ENCODE measurements at places on chromosomes 5 and 9.

GRCh38 chr9:135919318-135919890, 12.1 kb upstream of the CAMSAP1 start:
- DNase-seq = no peak

DNA sequence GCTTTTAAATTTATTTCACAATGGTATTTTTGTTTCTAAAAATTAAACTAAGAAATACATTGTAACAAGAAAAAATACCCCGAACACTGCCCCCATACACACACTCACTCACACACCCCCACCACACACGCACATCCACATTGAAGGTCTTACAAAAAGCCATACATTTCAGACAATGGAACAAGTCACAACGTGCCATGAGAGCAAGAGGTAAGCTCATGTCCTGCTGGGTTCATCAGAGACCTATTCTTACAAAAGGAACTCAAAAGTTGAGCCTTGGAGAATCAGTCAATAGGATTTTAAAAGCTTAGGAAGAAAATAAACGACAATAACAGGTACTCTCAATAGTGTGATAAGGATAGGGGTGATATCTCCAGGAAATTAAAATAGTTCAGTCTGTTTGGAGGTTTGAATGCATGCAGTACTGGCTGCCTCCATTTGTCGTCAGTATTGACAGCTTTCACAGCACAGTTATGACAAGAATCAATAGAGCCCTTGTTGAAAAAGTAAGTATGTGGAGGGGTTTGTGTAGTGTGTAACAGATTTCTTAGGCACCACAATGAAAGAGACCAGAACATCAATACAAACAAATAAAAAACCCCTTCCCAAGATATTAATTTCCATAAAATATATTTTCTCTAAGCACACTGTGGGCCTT, 1826.2 kb upstream of the CDH6 start:
- DNase-seq = no peak

DNA sequence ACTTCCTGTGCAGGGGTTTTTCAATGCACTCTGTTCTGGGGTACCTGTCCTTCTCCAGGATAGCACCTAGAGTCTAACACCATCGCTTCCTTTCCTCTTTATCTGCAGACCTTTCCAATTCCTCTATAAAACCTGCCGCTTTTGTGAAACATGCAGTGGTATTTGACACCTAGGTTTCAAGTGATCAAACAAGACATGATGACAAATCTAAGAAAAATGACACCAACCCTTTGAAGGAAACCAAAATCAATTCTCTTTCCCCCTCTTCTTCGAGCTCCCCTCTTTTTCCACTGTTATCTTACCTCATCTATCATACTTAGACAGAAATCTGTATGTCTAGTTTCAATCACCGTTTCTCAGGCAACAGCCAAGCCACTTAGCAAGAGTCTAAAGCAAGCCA, 25.6 kb upstream of the RANBP17 start:
- no peak for DNase-seq

- DNase-seq = no peak
These were observed 69.8 kb upstream of the RNU6ATAC start for GRCh38 chr9:134234001-134234660.

GRCh38 chr5:141867139-141867538, 11.1 kb downstream of the PCDH1 start:
- no peak for DNase-seq

DNA sequence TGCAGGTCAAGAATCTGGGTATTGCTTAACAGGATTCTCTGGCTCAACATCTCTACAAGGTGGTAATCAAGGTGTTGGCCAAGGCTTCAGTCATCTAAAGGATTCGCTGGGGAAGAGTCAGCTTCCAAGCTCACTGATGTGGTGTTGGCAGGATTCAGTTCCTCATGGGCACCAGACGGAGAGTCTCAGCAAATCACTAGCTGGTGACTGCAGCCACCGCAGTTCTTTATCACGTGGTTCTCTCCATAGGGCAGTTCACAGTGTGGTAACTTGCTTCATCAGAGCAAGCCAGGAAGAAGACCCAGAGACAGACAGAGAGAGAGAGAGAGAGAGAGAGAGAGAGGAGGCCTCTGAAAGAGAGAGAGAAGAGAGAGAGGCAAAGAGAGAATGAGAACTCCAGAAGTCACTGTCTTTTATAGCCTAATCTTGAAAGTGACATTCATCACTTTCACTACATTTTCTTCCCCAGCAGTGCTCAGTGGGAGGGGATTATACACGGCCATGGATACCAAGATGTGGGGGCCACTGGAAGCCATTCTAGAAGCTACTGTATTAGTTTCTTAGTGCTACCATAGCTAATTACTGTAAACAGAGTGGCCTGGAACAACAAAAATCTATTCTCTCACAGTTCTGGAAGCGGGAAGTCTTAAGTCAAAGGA, 109.2 kb upstream of the SMIM23 start:
- DNase-seq = no peak

GRCh38 chr9:13603921-13604320, 324.4 kb upstream of the MPDZ start:
- DNase-seq = no peak

- no peak for DNase-seq
These were observed 344.9 kb downstream of the ENC1 start for GRCh38 chr5:74295676-74296075.

DNA sequence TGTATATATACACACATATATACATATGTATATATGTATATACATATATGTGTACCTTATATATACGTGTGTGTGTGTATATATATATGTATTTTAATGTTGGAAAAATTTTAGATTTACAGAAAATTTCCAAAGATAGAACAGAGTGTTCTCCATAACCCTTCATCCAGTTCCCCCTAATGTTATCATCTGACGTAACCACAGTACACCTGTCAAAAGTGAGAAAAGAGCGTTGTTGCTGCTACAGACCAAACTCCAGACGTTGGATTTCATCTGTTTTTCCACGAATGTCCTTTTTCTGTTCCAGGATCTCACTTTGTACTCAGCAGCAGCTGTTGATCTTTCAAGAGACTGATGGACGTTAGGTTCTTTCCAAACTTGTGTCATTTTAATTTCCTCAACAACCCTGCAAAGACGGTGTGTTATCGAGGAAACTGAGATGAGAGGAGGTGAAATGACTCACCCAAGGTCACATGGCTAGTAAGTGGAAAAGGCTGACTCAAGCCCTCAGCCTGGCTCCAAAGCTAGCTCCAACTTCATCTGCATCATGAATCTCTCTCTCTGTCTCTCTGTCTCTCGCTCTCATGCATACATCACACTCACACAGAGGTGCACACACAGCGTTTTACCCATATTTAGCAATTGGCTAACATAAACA, 17.0 kb upstream of the NTNG2 start:
- no peak for DNase-seq

DNA sequence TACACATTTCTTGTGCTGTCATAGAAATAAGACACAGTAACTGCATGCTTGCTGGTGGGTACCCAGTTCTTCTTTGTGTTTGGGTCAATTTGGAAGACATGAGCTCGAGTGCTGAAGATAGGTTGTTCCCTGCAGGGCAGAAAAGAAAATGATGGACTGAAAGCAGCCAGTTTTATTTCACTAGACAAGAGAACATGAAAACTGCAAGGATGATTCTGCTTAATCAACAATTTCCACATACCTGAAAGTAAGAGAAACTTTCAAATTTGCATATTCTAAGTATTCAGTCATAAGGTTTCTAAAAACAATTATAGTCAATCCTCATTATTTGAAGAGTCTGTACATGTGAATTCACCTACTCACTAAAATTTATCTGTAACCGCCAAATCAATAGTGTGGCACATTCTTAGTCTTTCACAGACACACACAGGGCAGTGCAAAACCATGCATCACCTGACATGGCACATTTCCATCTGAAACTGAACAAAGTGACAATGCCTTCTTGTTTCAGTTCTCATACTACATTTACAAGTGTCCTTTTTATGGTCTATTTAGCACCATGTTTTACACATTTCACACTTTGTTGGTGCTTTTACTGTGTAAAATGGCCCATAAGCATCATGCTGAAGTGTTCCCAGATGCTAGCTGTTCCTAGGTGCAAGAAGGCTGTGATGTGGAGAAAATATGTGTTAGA, 56.9 kb downstream of the HOMER1 start:
- no peak for DNase-seq

DNA sequence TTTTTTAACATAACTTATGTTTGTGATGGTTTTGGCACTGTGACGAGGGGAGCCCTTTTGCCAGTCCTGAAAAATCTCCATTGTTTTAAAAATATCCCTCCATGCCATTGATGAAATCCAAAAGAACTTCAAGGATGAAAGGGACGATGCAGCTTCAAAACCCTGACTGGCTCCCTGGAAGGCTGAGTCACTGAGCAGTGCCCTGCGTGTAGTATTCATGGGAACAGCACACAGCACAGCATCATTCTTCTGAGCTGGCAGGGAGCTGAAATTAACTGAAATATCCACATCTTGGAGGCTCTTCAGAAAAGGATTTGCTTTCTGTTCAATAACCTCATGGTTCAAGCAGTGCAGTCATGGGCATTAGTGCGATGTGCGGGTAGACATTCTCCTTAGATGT, 29.7 kb downstream of the PDE4D start:
- DNase-seq = no peak

GRCh38 chr9:34630402-34631154, 1.7 kb upstream of the ARID3C start:
- no peak for DNase-seq

DNA sequence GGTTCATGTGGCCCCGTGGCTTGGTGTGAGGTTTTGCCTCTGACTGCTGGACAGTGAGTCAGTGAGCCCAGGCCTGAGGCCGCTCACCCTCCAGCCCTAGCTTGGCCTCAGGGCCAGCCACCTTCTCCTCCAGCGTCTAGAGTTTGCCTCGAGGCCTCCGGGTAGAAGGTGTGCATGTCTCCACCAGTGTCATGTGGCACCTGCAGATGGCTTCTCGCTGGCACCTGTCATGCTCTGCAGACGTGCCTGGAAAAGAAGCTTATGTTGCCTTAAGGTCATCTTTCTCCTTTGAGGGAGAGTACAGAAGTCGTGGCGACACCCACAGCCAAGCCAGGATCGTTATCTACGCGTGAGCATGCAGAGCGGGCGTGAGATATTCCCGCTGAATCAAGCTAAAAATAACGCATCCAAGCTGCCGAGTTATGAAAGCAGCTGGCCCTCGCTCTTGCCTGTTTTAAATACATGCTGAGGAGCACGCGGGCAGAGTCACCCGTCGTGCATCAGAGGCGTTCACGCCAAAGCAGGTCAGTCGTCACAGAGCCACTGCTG, 79.7 kb upstream of the FCN2 start:
- no peak for DNase-seq

- DNase-seq = no peak
These were observed 4.6 kb downstream of the CFAP90 start for GRCh38 chr5:7846327-7846726.

DNA sequence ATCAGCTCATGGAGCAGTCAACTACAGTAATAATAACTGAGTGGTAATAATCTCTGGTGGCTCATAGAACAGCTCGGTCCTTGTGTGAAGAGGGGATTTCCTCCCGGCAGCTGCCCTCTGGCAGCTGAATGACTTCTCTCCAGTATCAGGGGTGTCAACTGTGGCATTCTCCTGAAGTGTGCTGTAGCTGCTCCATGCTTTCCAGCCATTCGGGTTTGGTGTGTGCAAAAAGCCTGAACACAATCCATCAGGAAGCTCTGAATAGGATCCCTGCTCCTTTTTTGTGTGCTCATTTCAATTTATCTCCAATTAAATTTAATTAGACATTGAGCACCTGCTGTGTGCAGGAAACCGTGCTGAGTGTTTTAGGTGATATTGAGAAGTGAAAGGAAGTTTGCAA, 59.8 kb upstream of the BARX1 start:
- DNase-seq = no peak

DNA sequence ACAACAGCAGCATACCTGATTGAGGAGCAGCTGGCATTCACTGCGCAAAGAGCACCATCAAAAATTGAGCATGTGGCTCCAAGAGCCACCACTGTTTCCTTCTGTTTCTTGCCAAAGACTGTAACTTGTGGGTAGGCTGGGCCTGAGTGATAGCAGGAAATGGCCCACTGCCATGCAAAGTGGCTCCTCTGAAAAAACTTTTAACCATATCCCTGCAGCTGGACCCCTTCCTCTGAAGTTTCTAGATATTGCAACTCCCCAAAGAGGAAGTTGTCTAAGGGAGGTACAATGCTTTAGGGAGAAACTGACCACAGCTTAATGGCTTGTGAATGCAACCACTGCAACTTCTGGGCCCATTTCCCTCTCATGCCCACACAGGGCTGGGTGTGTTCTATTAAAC, 355.4 kb upstream of the PDE4D start:
- no peak for DNase-seq

GRCh38 chr9:106700676-106701075, 162.3 kb upstream of the ZNF462 start:
- no peak for DNase-seq

DNA sequence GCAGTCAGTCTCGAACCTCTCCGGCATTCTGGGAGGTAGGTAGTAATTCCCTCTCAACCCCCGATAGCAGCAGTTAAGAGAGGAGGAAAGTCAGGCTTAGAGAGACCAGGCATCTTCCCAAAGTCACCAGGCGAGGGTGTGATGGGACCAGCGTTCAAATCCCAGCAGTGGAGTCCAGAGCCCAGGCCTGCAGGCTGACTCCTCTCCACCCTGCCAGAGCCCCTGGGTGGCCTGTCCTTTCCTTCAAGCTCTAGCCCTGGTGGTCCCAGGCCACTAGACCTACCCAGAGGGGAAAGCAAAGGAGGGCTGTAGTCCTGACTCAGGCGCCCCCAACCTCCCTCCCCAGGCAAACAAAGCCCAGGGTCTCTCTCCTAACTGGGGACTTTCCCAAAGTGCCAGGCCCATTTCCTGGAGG, 4.2 kb upstream of the NR5A1 start:
- no peak for DNase-seq

DNA sequence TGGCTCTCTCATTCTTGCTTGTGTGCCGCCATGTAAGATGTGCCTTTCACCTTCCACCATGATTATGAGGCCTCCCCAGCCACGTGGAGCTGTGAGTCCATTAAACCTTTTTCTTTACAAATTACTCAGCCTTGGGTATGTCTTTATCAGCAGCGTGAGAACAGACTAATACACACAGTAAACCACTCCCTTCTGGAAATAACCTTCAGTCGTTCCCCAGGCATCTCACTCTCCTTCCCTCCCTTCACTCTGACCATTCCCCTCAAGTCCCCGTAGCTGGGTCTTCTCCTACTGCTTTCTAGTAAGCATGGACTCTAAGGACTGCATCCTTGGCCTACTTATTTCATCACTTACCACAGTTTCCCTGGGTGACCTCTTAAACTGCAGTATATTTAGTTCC, 493.9 kb downstream of the CCDC171 start:
- no peak for DNase-seq

DNA sequence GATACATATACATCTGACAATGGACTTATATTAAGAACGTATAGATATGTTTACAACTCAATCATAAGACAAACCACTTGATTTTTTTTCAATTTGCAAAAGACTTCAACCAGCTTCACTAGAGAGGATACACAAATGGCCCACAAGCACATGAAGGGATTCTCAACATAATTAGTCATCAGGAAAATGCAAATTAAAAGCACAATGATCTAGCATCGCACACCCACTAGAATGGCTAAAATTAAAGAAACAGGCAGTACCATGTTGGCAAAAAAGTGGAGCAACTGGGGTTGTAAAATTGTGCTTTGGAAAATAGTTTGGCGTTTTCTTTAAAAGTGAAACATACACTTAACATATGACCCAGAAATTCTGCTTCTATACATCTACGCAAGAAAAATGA, 80.0 kb upstream of the TRIO start:
- DNase-seq = no peak

Data from stimulated activated CD4-positive, alpha-beta T cell treated with anti-CD3 and anti-CD28 coated beads, TNF-alpha, amount 100 ng/mL, for 24 hours (primary cell).